Cardiac fibroblast (primary cell): ENCODE measurements at places on chromosomes 6 and 20.

DNA sequence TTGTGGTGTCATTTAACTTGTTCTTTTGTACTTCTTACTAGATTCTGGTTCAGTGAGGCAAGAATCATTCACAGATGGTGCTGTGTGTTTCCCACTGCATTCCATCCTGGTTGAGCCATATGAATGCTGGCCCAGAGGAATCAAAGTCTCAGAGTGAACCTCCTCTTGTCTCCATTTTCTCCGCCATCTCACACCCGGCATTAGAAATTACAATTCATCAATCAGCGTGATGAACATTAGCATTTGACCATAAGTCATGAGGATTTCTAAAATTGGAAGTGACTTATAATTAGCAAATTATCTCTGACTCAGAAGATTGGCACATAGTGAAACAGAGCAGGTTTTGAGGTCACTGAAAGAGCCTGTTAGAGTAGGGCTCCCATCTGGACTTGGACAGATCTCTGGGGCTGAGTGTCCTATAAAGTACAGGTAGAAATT, 25.2 kb downstream of the TNFAIP3 start:
- DNase-seq = peak; percentile 84

DNA sequence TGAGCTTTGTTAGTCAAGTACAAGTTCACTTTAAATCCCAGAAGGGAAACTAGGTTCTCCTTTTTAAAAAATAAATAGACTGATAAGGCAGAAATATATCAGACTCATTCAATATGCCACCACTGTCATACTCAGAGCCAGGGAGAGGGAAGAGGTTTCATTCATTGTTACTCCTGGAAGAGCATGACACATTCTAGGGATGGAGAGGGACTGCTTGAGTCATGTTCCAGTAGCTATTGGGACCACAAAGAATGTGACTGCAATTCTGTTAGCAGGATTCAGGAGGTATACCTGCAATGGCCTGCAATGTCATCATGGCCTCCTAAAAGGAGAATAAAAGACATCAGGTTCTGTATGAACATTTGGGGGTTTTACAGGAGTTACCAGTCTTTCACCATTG, 167.6 kb downstream of the TFAP2B start:
- DNase-seq = no peak

DNA sequence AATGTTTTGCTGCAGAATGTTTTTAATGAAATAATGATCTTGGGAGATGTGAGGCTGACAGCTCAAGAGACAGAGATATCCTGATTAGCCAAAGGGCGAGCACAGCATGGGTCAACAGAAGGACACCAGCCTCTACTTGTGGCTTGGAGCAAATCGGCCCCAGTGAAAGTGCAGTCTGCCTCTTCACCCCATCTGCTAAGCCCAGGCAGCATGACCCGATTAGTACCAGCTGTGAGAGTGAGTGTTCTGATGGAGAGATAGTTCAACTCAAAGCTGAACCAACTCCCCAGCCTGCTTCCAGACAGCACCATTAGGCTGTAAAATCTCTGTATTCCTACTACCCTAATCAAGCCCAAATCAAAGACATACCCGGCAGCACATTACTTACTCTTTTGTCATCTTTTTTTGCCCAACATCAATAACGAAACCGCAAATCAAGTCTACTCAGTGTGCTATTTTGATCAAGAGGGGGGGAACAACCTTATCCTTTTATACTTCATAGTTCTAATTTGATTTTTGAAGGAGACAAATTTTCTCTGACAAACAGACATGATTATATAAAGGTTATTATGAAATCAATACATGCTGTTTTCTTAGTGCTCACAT, 514.1 kb upstream of the NRSN1 start:
- no peak for DNase-seq

GRCh38 chr6:64146876-64147275, 511.3 kb downstream of the PHF3 start:
- DNase-seq = no peak

DNA sequence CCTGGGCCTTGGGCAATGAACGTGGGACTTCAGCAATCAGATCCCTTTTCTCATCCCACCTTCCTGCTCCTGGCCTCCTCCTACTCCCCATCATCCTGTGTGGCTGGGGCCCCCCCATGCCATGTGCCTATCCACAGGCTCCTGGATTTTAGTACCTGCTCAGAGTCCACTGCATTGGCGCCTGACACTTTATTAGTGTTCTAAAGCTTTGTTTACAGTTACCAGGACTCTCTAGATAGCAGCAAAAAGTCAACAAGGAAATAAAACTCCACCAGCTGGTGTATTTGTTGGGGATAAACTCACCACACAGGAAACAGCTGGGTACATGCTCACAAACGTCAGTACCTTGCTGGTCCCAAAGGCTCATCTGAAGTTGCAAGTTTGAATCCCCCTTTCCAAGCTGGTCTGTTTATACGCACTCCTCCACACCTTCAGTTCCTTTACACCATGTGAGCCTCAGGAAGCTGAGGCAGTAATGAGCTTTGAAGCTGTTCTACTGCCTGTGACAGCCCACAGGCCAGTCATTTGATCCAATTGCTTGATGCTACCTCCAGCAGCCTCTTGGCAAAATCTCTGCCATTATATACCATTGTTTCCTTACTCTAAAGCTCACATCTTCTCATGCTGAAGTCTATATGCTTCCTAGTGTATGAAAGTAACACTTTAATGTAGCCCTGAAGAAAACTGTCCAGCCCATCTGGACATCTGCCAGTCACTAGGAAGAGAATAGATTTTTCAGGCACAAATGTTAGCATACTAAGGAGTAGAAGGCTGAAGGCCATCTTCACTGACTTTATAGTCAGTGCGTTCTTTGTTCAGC, 76.6 kb downstream of the ANKEF1 start:
- no peak for DNase-seq

- no peak for DNase-seq
Observed at GRCh38 chr20:41592516-41593216, 25.5 kb downstream of the CHD6 start.

- no peak for DNase-seq
Observed at GRCh38 chr6:72653026-72653425, 31.2 kb downstream of the KCNQ5 start.

- peak; percentile 40 for DNase-seq
Observed at GRCh38 chr20:24163506-24163905, 174.9 kb upstream of the GGTLC1 start.

- DNase-seq = peak; percentile 100
Observed at GRCh38 chr6:45445749-45446549, 68.2 kb upstream of the SUPT3H start.

DNA sequence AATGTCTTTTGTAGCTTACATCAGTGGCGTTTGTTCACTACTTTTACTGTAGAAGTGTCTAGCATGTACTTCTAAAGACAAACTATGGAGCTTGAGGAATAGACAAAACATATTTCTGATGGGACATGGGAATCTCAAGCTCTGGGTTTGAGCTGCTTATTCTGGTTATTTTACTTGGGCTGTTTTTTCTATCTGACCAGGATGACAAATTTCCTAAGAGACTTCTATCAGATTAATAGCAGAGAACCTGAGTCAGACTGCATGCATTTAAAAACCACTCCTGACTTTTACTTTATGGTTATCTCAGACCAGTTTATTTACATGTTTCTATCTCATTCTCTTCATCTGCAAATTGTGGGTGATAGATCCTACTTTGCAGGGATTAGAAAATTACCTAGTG, 1282.3 kb upstream of the GJE1 start:
- DNase-seq = peak; percentile 47

DNA sequence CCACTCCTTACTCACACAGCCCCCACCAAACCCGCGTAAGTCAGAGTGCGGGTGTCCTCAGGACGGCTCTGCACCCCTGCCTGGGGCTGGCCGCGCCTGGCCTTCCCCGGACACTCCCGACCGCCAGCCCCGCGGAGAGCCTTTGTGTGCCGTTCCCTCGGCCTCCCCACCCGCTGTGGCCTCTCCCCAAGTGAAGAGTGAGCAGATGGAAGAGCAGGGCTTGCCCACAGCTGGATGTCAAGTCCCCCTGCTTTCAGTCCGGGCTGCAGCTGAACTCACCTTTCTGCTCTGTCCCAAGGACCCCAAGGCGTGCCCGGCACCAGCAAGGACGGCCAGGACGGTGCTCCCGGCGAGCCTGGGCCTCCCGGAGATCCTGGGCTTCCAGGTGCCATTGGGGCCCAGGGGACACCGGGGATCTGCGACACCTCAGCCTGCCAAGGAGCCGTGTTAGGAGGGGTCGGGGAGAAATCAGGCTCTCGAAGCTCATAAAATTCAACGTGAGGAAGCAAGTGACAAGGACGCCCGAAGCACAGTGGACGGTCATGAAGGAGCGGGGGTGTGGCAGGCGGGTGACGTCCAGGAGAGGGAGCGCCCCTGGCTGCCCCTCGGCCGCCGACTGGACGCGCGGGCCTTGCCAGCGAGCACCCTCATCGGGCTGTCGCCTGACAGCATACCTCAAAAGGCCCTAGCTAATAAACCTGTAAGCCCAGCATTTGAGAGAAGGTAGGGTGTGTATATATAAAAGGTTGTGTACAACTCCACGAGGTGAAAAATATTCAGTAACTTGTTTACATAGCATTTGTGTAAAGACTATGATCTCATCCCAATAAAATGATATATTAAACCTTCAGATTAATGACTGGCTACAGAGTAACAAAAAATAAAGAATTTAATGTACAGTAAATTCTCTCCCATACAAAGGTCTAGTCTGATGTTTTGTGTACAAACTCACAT, 21.1 kb downstream of the TCFL5 start:
- DNase-seq = no peak

DNA sequence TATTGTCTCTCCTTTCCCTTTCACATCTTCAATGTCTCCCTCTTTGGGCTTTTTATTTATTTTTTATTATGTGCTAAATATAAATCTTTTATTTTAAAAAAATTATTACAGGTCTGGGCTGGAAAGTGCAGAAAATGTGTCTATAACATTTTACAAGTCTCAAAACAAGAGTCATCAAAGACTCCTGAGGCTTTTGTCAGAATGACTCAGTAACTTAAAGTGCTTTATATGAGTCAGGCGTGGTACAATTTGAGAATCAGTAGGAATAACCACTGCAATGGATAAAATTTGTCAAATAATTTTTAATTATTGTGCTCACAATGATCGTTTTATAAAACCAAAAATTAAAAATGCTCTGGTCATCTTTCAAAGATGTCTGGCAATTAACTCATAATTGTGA, 193.9 kb downstream of the MMUT start:
- no peak for DNase-seq

DNA sequence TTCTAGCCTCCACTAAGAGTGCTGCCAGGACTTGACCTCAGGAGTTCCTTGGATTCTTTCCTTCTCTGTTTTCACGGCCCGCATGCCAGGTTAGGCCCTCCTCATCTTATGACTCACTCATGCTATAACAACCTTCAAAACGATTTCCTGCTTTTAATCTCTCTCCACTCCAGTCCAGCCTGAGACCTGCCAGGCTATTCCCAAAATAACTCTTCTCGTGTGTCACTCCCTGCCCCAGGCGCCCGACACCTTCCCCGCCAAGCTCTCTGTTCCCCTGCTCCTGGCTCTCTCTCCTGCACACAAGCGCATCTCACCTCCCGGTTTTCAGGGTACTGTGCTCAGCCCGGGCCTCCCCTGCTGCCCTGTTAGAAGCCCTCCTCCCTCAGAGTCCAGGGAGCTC, 64.1 kb upstream of the RPS6KA2 start:
- peak; percentile 61 for DNase-seq

- DNase-seq = no peak
Observed at GRCh38 chr6:74925683-74926082, 280.2 kb downstream of the COL12A1 start.

DNA sequence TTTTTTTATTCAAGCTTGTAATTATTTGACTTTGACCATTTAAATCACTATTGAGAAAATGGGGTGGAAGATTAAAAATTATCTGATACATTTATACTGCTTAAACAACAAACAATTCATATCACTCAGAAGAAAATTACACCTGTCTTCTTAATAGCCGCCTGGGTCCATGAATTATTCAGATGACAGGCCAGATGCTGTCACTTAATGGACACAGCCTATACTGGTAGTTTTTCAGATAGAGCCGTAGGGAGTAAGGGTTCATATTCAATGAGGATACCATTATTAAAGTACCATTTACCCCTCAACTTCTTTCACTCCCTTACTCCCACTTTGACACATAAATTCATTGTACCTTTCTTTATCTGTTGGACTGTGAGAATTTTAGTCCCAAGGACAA, 1193.4 kb upstream of the MAP3K7 start:
- DNase-seq = no peak

DNA sequence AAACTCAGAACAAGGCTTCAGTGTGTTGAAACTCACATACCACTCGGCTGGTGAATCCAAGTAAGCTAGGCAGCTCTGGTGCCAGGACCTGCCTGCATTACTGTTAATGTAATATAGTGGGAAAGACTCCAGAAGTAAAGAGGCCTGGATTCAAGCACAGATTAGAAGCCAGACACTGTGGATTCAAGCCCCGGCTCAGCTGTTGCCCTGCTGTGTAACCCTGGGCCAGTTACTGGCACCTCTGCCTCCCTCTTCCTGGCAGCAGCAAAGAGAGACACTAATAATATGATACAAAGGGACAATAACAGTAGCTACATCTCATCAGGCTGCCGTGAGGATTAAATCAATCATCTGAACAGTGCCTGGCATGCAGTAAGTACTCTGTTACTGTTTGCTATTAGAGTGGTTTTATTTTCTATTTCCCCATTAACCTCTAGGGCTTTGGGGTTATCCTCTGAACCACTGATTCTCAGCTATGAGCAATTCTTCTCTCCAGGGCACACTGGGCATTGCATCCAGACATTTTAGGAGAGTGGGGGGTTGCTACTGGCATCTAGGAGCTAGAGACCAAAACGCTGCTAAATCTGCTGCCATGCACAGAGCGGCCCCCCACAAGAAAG, 92.9 kb downstream of the ZMYND8 start:
- DNase-seq = peak; percentile 36

GRCh38 chr20:32201977-32202363, 5.6 kb downstream of the PLAGL2 start:
- no peak for DNase-seq

- DNase-seq = no peak
Observed at GRCh38 chr20:22535483-22535882, 48.9 kb downstream of the FOXA2 start.
